ENCODE measurements at places on chromosomes 16 and 17. TPM values are rescaled to one million over a fixed set of nuclear protein-coding genes. Genes with fewer than 3 reads are reported as not detected.
A peak's percentile ranks its signal among the peaks of the same experiment; 100 is the strongest.

DNA sequence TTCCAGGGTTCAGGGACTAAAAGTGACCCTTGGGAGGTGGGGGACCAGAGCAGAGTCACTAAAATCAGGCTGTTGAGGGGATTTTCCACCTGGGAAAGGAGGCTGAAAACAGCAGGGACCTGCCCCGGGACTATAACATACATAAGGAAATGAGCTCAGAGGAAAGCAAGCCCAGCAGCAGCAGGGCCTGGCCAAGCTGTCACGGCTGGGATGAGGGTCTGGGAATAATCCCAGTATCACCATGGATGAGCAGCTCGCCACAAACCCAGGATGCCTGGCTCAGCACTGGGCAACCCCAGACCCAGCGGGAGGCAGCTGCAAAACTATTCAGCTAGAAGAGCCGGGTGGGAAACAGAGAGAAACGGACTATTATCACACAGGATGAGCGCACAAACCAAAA lies 72.4 kb downstream of the RPH3AL start:
- H3K4me3 ChIP-seq, result no peak overlapping the region
- no peaks in the 10 kb centered on the region for H3K4me1 ChIP-seq
- DNase-seq, result no peak
- no peak overlapping the region for H3K27ac ChIP-seq

- no peak overlapping the region for H3K27ac ChIP-seq
- no peak overlapping the region for H3K4me3 ChIP-seq
- no peaks in the 10 kb centered on the region for H3K36me3 ChIP-seq
These were observed 10.0 kb upstream of the PHLPP2 start for GRCh38 chr16:71734511-71734910.

DNA sequence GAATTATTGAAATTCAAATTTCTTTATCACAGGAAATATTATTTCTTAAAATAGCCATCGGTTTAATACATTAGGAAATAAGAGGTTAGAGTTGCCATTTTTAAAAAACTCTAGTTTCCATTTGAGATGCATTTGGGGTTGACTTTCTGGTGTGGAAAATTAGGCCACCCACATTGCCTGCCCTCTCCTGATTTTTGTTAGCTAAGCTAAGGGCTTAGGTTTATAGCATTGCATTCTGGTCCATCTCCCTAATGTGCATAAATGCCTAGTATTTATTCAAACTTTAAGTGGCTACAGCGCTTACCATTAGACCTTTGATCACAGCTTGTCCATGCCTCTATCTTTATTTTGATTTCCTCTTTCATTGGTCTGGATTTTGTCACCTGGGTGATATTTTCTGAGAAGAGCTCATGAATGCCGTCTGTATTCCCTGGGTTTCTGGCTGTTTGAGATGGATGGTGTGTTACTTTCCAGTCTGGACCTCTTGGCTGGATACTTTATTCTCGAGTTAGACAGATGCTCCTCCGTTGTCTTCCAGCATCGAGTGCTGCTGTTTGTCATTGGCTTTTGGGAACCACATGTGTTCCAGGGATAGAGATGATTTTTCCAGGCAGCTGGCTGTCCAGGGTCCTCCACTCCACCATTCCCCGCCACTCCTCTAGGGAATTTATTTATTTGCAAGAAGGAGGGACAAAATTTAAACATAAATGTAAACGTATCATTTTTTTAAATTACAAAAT lies 120.3 kb downstream of the KATNIP start:
- no peaks in the 10 kb centered on the region for H3K36me3 ChIP-seq
- no peak for DNase-seq
- H3K4me1 ChIP-seq, result no peaks in the 10 kb centered on the region
- H3K27me3 ChIP-seq, result no peaks in the 10 kb centered on the region

GRCh38 chr16:71347146-71347545 lies 11.4 kb upstream of the CALB2 start:
- H3K4me1 ChIP-seq, result no peaks in the 10 kb centered on the region
- no peak overlapping the region for H3K4me3 ChIP-seq
- no peak for DNase-seq
- H3K27ac ChIP-seq, result no peak overlapping the region

DNA sequence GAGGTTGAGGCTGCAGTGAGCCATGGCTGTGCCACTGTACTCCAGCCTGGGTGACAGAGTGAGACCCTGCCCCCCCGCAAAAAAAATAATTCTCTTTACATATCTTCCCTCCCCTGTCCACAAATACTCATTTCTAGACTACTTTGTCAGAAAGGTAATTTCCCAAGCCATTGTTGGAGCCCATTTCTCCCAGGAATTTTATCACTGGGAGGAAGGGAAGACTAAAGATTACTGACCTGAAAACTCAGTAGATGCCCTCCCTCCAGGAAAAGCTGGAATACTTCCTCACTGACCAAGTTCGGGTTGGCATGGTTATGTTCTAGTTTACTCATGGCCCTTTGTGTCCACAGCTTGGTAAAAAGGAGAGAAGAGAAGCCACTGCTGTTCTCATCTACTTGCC lies 4.1 kb downstream of the CALCOCO2 start:
- H3K27ac ChIP-seq, result no peak overlapping the region
- no peak for DNase-seq
- no peaks in the 10 kb centered on the region for H3K27me3 ChIP-seq

DNA sequence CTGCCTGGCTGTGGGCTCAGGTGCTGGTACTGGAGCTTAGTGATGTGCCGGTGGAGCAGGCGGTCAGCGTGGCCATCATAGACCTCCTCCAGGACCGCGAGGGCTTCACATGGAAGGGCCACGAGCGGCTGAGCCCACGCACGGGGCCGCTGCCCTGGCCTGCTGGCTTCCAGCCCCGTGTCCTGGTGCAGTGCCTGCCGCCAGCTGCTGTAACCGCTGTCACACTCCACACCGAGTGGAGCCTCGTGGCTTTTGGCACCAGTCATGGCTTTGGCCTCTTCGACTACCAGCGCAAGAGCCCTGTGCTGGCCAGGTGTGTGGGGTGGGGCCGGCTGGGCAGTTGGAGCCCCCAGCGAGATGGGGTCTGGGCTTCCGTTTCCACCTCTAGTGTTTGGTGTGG lies 12.0 kb downstream of the LLGL1 start:
- no peak overlapping the region for H3K4me3 ChIP-seq
- H3K27ac ChIP-seq, result no peak overlapping the region
- no peak for DNase-seq
- H3K27me3 ChIP-seq, result no peaks in the 10 kb centered on the region

DNA sequence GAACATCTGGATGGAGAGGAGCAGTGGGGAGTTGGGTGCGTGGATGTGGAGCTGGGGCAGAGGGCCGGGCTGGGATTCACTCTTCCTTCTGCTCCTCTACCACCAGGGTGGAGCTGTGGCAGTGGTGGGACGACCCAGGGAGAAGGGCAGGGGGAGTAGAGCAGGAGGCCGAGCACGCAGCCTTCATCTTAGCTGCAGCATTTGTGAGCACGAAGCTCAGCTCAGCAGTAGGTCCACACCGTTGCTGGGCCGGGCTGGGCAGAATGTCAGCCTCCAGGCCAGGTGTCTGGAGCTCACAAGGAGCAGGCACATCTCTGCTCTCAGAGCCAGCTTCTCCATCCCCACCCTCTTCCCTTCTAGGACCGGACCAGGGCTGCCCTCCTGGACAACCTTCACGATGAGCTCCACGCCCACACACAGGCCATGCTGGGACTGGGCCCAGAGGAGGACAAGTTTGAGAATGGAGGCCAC lies 55.7 kb downstream of the OR1D5 start:
- H3K4me1 ChIP-seq, result peaks cover 14% of the 10 kb centered on the region
- H3K36me3 ChIP-seq, result no peaks in the 10 kb centered on the region
- no peaks in the 10 kb centered on the region for H3K27me3 ChIP-seq
- no peak overlapping the region for H3K27ac ChIP-seq

Gene KCNJ2
- total RNA-seq, result 1.1 TPM

DNA sequence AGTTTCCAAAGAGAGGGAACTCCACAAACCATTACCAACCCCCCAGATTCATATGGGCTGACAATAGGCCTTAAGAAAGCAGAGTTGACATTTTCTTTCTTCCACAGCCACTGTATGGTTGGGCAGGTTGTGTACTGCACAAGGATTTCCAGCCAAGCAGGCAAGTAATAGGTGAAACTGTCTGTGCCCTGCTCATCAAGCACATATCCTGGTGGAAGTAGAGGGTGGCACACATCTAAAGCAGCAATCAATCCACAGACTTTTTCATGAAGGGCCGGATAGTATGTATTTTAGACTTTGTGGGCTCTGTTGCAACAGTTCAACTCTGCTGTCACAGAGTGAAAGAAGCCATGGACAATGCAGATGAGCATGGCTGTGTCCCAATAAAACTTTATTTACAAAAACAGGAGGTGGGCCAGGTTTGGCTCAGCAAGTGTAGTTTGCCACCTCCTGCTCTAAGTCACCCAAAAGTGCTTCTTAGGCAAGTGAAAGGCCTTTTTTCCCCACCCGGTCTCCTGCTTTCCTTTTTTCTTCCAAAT lies 63.4 kb downstream of the SNX20 start:
- H3K27me3 ChIP-seq, result no peaks in the 10 kb centered on the region
- H3K27ac ChIP-seq, result no peak overlapping the region
- no peak for DNase-seq
- H3K4me1 ChIP-seq, result peaks cover 17% of the 10 kb centered on the region

- peaks cover 11% of the 10 kb centered on the region for H3K4me1 ChIP-seq
- DNase-seq, result no peak
- no peaks in the 10 kb centered on the region for H3K27me3 ChIP-seq
- no peak overlapping the region for H3K27ac ChIP-seq
These were observed 5.9 kb downstream of the SLC16A5 start for GRCh38 chr17:75093548-75094158.

GRCh38 chr16:80691111-80691741 lies 113.2 kb downstream of the CDYL2 start:
- H3K27me3 ChIP-seq, result no peaks in the 10 kb centered on the region
- DNase-seq, result no peak
- H3K27ac ChIP-seq, result no peak overlapping the region
- no peaks in the 10 kb centered on the region for H3K36me3 ChIP-seq
- H3K4me1 ChIP-seq, result no peaks in the 10 kb centered on the region
- H3K4me3 ChIP-seq, result no peak overlapping the region

DNA sequence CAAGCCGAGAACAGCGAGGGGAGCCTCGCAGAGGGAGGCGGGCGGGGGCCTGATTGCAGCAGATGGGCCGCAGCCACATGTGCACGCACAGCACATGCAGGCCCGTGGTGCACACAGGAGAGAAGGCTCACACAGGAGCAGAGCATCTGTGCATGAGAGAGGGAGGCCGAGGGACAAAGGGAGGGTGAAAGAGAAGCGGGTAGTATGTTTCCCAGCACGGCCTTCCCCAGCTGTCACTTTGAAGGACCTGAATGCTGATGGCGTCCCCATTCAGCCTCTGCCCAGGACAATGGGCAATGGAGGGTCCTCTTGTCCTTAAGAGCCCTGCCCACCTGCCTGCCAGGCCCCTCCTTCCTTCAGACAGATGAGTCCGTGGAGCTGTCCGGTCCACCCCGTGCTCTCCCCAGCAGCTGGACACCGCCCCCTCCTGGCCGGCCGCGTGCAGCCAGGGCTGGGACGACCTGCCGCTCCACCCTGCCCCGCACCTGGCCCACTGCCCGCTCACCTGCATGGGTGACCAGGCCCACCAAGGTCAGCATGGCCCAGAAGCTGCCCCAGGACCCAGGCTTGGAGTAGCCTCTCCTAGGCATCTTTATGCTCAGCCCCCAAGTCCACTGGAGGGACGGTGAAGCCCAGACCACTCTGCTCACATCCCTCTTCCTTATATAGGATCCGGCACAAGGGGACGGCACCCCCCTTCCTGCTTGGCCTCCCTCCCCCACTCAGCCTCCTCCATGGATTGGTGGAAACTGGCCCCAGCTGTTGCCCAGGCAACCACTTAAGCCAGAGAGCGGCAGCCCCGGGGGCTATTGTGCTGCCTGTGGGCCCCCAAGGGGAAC lies at the start of gene BTBD17:
BTBD17 (minus strand) TSS at position 639 of the 839 bp plus-strand sequence; CDS start at position 590, 49 bp downstream.
- H3K36me3 ChIP-seq, result no peaks in the 10 kb centered on the region
- H3K27me3 ChIP-seq, result no peaks in the 10 kb centered on the region
- peak; percentile 73 for DNase-seq
- H3K4me1 ChIP-seq, result no peaks in the 10 kb centered on the region
- no peak within 1 kb of the TSS for H3K27ac ChIP-seq
- H3K4me3 ChIP-seq, result no peak within 1 kb of the TSS

DNA sequence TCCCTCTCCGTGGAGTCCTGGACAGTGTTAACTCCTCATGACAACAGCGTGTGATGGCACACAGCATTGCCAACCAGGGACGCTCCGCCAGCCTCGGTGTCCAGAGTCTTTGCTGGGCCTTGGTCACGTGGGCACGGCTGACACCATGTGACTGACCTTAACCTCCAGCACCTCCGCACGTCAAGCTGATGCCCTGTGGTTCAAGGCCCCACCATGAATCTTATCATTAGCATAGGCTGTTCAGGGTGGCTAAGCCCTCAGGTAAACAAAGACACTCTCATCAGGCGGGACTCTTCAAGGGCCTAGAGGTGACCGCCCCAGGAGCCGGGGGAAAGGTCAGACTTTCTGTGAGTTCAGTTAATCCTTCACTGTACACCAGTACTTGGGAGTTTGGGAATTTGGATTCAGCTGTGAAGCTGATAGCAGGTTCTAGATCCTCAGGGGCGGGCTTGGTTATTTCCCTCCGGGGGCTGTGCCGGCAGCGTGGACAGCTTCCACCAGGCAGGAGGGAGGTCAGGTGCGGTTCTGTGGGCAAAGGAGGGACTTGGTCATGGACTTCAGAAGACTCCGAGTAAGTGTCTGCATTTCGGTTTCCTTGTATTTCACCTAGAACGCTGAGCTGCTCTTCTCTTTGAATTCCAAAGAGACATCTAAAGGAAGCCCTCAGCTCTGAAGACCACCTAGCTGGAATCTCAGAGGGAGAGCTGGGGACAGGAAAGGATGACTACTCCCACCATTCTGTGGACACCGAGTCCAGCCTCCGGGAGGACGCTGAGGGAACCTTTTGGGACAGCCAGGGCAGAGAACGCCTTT lies 195.5 kb upstream of the CIBAR2 start:
- no peaks in the 10 kb centered on the region for H3K27me3 ChIP-seq
- no peaks in the 10 kb centered on the region for H3K36me3 ChIP-seq
- peaks cover 76% of the 10 kb centered on the region for H3K4me1 ChIP-seq
- H3K4me3 ChIP-seq, result no peak overlapping the region
- no peak for DNase-seq
- peak overlapping the region; percentile 29 for H3K27ac ChIP-seq

DNA sequence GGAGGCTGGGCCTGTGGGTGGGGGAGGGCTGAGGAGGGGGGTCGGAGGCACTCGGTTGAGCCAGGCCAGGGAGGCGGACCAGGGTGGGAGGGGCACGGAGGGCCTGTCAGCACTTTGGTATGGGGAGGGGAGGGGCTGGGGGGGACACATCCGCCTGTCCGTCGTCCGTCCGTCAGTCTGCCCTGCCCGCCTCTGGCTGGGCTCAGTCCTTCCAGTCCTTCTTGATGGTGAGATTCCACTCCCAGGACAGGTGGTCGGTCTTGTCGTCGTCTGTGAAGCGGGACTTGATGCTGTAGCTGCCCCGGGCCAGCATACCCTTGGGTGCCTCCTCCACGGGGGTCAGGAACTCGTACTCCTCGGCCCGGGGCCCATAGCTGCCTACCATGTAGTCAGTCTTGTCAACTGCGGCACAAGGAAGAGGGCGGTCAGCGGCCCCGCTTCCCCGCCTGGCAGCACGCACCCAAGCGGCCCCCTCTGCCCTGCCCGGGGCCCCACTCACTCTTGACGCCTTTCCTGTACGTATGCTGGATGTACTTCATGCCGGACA lies 2.4 kb downstream of the ARHGDIA start:
- H3K27ac ChIP-seq, result peak overlapping the region; percentile 31
- no peak for DNase-seq
- no peaks in the 10 kb centered on the region for H3K36me3 ChIP-seq

Gene LRRC36
- 40.9 TPM for total RNA-seq

GRCh38 chr16:68425498-68426346 lies 22.6 kb downstream of the SMPD3 start:
- no peak for DNase-seq
- H3K27ac ChIP-seq, result no peak overlapping the region
- no peaks in the 10 kb centered on the region for H3K36me3 ChIP-seq
- H3K4me1 ChIP-seq, result no peaks in the 10 kb centered on the region
- H3K27me3 ChIP-seq, result no peaks in the 10 kb centered on the region
- H3K4me3 ChIP-seq, result no peak overlapping the region

GRCh38 chr17:9334536-9335446 lies 240.8 kb downstream of the STX8 start:
- H3K4me1 ChIP-seq, result no peaks in the 10 kb centered on the region
- no peak for DNase-seq

Data from testis (tissue), 5 donors.